Fibroblast of lung (primary cell): ENCODE measurements at places on chromosomes 13 and 19.

- peak overlapping the region; percentile 90 for H3K27ac ChIP-seq
- H3K36me3 ChIP-seq = no peaks in the 10 kb centered on the region
- H3K4me3 ChIP-seq = no peak overlapping the region
- peak; percentile 95 for DNase-seq
- H3K4me1 ChIP-seq = peaks cover 20% of the 10 kb centered on the region
Measured at GRCh38 chr19:44587963-44588770, 25.2 kb upstream of the IGSF23 start.

GRCh38 chr13:111031531-111031961, 83.6 kb upstream of the ARHGEF7 start:
- H3K4me3 ChIP-seq = no peak overlapping the region
- DNase-seq = peak; percentile 59
- H3K4me1 ChIP-seq = peaks cover 3% of the 10 kb centered on the region
- no peaks in the 10 kb centered on the region for H3K27me3 ChIP-seq

- no peak for DNase-seq
- no peak overlapping the region for H3K4me3 ChIP-seq
- H3K36me3 ChIP-seq = peaks cover 2% of the 10 kb centered on the region
- no peak overlapping the region for H3K27ac ChIP-seq
- peaks cover 2% of the 10 kb centered on the region for H3K27me3 ChIP-seq
Measured at GRCh38 chr19:18385359-18385674, 641 bp upstream of the GDF15 start.

DNA sequence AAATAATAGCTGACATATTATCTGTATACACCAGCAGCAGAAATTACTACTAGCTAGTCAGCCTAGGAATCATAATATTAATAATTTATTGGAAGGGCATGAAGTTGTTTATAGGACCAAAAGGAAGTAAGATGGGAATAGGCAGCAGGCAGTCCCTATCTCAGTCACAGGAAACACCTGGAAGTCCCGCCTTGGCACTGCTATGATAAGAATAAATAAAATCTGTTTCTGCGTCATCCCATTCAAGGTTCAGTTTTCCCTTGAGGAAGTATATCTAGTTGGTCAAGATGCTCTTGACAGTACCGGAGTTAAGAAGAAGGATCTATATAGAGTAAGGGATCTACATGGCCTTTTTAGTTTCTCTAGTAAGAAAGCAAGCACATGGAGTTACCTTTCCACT, 830.8 kb downstream of the DIAPH3 start:
- no peak overlapping the region for H3K4me3 ChIP-seq
- H3K4me1 ChIP-seq = no peaks in the 10 kb centered on the region
- no peak for DNase-seq
- no peaks in the 10 kb centered on the region for H3K27me3 ChIP-seq
- no peak overlapping the region for H3K27ac ChIP-seq

GRCh38 chr13:91312324-91312723, 35.2 kb upstream of the MIR17HG start:
- DNase-seq = no peak
- no peak overlapping the region for H3K4me3 ChIP-seq
- no peaks in the 10 kb centered on the region for H3K27me3 ChIP-seq

DNA sequence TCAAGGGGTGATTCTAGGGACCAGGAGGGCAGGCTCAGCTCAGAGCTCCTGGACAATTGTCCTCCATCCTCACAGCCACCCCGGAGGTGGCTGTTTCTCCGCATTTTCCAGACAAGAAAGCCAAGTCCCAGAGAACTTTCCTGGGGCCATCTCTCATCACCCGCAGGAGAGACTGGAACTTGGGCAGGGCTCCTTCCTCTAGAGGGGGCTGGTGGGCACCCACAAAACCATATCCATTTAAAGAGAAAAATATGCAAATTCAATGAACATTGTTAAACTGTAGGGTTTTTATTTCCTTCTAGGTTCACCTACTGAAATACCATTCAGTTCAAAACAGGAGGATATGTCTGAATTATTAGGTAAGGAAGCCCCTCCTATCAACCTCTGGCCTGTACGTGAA, 16.6 kb downstream of the SPACA7 start:
- no peak overlapping the region for H3K27ac ChIP-seq
- H3K4me3 ChIP-seq = no peak overlapping the region
- H3K4me1 ChIP-seq = no peaks in the 10 kb centered on the region
- no peak for DNase-seq

DNA sequence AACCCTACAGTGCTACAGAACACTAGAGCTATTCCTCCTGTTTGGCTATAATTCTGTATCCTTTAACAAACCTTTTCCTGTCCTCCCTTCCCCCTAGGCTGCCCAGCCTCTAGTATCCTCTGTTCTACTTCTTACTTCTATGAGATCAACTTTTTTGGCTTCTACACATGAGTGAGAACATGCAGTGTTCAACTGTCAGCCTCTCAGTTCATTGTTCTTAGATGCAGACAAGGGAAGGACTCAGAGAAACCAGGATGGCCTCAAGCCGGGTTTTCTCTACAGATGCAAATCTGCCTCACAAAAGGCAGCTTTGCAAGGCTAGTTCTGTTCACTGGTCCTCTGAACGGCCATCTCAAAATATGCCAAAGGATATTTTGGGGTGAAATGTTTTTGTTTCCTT, 18.4 kb downstream of the AMER2 start:
- no peak for DNase-seq
- H3K27ac ChIP-seq = no peak overlapping the region
- no peak overlapping the region for H3K4me3 ChIP-seq
- H3K4me1 ChIP-seq = no peaks in the 10 kb centered on the region
- H3K36me3 ChIP-seq = no peaks in the 10 kb centered on the region

GRCh38 chr19:10269333-10270179, 1.4 kb upstream of the ICAM1 start:
- peak; percentile 66 for DNase-seq
- no peaks in the 10 kb centered on the region for H3K36me3 ChIP-seq
- no peak overlapping the region for H3K4me3 ChIP-seq
- H3K4me1 ChIP-seq = peaks cover 7% of the 10 kb centered on the region

- peaks cover 4% of the 10 kb centered on the region for H3K36me3 ChIP-seq
- no peak for DNase-seq
- no peaks in the 10 kb centered on the region for H3K4me1 ChIP-seq
- H3K27ac ChIP-seq = no peak overlapping the region
- H3K27me3 ChIP-seq = no peaks in the 10 kb centered on the region
- no peak overlapping the region for H3K4me3 ChIP-seq
Measured at GRCh38 chr13:113644800-113645199, 13.2 kb downstream of the ATP4B start.

DNA sequence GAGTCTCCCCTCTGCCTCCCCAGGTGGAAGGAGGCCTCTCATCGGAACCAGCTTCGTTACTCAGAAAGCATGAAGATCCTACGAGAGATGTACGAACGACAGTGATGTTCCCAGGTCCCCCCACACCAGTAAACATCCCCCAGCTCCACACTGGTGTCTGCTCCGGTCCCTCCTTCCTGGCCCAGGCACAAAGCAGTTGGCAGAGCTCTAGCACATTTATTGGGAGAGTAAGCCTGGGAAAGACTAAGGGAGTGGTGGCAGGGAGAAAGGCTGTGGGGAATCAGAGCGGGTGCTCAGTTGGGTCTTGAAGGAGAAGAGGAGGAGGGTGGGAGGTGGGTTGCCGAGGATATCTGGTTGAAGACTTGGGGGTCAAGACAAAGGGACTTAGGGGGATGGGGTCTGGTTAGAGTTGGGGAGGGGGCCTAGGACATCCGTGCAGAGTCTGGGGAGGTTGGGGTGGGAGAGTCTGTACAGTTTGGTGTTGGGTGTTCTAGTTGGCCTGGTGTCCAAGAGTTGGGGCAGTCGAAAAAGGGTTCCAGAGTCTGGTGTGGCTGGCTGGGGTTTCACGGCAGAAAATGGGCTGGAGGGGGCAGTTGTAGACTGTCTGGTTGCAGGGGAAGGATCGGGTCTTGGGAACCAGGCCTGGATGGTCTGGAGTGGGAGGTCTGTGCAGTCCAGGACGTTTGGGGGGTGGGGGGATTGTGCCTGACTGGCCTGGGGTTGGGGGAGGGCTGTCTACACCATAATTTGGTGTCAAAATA, 2.3 kb downstream of the HSPB6 start:
- peak overlapping the region; percentile 99 for H3K27ac ChIP-seq
- peaks cover 17% of the 10 kb centered on the region for H3K4me1 ChIP-seq
- H3K27me3 ChIP-seq = no peaks in the 10 kb centered on the region
- no peak overlapping the region for H3K4me3 ChIP-seq
- DNase-seq = no peak
- peaks cover 23% of the 10 kb centered on the region for H3K36me3 ChIP-seq

DNA sequence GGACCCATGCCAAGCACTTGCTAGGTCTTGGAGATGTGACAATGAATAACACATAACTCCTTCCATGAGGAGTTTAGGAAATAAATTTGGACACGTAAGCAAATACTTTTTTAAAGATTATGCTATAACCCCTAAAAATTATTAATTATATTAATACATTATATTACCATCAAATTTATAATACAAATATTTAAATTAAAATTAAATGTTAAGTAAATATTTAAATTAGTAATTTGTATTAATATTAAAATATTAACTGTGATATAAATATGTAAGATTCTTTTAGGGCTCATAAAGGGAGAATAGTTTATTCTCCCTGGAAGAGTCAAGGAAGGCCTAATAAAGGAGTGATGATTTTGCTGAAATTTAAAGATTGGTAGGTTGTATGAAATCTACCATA, 121.1 kb downstream of the RAP2A start:
- no peak for DNase-seq
- no peaks in the 10 kb centered on the region for H3K4me1 ChIP-seq
- H3K36me3 ChIP-seq = no peaks in the 10 kb centered on the region
